Thymus (tissue), 14 donors: ENCODE measurements at places on chromosomes 6 and 20. TPM values are rescaled to one million over a fixed set of nuclear protein-coding genes. Genes with fewer than 3 reads are reported as not detected.

DNA sequence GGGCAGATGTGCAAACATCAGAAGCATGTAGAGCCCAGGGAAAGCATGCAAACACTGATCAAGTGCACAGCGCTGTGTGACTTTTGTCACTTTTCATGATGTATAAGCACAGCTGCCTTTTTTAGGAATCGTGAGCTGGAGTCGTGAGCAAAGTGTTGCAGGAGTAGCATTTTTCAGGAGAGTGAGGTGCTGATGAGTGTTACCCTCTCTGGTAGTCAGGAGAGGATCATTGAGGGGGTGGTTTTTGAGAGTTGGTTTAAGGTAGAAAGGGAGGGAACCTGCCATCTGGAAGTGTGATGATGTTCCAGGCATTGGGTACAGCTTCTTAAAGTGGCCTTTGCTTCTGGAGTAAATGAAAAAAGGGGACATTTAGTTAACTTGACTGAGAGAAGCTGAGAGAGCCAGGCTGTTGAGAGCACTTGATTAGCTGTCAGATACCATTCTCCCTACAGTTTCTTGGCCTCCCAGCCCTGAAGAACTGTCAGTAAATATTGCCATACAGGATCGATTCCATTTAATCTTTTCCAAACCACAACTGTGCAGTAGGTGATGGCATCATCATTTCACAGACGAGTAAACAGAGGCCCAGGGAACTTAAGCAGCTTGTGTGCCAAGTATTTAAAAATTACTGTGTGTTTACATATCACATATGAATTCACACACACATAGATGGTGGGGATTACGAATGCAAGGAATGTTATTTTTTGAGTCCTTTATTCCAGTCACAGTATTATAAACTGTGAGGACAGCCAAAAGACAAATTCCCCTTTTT, 28.9 kb downstream of the TPD52L1 start:
- no peak for DNase-seq

DNA sequence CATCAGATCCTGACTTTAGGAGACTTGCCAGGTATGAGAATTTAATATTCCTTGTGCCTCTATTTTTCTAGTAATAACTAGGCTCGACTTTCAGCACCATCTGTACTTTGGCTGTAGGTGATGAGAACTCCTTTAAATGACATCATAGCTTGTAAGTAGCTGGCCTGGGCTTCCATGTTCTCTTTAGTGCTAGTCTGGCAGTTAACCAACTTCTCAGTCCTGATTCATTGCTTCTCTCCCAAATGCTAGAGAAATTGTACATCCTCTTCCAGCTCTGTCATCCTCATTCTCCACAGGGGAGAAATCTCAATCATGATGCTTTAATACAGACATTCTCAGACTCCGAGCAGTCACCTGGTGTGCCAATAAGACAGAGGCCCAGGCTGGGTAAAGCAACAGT, 143.5 kb upstream of the MOCS1 start:
- DNase-seq = no peak

DNA sequence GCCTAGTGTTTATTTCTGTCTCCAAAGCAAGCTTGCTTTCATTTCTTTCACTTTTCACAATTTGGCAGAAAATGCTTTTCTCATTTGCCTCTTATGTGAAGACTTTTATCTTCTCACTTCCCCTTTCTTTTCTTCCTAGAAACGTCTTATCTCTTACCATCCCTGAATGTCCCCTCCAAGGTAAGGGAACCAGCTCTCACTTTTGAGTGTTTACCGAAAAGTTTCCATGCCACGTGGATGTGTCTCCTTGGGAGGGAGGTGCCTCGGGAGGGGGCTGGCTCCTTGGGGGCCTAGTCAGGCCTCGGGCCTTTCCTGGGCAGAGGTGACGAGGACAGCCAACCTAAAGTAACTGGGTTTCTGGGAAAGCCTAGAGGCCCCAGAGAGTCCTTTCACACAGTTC, 127.4 kb downstream of the CD24 start:
- no peak for DNase-seq

GRCh38 chr6:142870787-142871415, 74.1 kb downstream of the HIVEP2 start:
- no peak for DNase-seq

KCNQ5 gene
- total RNA-seq = 1.7 TPM

TAP1 gene
- 107 TPM for total RNA-seq

GRCh38 chr6:75931011-75931680, 141.3 kb downstream of the IMPG1 start:
- no peak for DNase-seq

DNA sequence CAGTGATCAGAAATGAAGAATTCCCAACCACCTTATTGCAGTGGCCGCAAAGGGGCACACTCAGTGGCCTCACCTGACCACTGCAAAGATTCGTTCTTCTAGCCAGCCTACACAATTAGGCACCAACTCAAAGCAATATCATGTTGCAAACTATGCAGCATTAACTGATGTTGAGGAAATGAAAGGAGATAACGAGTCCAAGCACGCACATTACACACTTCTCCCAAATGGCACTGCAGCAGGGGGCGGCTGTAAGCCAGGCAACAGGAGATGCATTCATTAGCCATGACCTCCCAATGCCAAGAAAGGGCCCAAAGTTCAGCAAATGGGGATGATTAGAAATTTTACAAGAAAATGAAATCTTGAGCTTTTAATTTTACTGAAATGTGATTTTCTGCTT, 39.3 kb downstream of the ATXN1 start:
- DNase-seq = no peak

DNA sequence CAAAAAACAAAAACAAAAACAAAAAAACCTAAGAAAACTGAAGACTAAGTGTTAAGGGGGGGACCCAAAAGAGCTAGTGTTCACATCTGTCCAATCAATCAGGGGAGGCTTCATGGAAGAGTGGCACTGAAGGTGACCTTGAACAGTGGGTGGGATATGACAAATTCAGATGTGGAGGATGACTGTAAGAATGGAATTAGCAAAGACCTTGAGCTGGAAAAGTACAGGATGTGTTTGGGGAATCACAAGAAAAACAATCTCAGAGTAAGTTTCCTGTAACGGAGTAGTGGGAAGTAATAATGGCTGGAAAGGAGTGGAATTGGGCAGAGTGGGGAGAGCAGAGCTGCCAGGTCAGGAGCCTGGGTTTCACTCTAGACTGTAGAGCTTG, 2.9 kb upstream of the IER3 start:
- DNase-seq = no peak

DEFB132 gene
- not detected for total RNA-seq

DNA sequence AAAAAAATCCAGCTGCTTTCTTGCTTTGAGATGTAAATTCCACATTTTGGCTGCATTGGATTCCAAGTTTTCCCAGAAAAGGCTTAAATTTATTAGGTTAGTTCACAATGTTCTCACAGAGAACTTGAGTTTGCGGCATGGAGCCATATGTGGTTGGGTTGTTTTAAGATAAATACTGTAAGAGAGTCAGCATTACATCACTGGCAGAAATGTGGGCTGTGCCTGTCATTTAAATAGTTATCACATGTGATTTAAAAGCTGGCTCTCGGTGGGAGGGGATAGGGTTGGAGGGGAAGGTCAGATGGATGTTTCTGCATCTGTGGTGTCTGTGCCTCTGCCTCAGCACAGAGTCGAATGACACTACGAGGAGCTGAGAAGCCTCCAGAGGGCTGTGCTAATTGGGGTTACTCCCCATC, 73.8 kb upstream of the SCP2D1 start:
- no peak for DNase-seq

- DNase-seq = no peak
These were observed 325.6 kb downstream of the THBS2 start for GRCh38 chr6:168928012-168928411.

FERMT1 gene
- total RNA-seq = 3.7 TPM

DNA sequence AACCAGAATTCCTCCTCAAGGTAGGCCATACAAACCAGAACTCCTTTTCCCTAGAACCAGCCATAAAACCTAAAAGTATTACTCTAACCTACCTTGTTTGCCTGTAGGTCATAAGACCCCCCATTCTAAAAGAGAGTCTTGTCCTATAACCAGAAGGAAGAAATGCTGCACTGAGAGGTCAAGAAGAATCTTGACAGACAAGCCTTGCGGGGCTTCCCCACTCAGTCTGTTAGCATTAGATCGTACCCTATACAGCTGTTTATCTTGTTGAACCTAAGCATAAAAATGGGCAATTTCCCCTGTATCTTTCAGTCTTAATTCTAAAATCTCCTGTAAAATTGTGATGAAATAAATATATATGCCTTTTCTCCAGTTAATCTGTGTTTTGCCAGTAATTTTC, 52.3 kb upstream of the HFE start:
- DNase-seq = no peak

FAXC gene
- 2.9 TPM for total RNA-seq

- no peak for DNase-seq
These were observed 29.3 kb upstream of the SSTR4 start for GRCh38 chr20:23005776-23006175.

CRNKL1 gene
- total RNA-seq = 30.4 TPM

- no peak for DNase-seq
These were observed 49.1 kb upstream of the PLCB1 start for GRCh38 chr20:8082989-8083388.

DNA sequence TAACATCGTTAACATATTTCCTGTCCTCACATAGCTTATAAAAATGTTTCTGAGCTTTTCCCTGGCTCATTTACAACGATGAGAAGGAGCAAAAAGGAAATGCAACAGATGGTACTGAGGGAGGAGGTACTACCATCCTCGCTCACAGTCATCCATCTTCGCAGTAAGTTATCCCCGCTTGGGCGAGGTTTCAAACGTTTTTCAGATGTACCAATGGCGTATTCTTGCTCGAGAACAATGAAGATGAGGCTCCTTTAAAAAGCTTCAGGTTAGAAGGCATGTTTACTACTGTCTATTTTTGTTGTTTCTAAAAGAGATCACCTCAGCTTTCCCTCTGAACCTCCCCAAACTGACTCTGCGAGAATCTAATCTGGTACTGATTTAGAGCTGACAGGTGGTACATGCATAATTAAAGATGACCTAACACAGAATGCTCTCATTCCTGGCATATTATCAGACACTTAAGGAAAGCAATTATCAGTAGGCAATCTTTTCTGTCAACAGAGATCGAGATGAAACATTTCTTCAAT, 178.7 kb downstream of the GJA10 start:
- no peak for DNase-seq
